ENCODE measurements at places on chromosomes 2 and 18.

DNA sequence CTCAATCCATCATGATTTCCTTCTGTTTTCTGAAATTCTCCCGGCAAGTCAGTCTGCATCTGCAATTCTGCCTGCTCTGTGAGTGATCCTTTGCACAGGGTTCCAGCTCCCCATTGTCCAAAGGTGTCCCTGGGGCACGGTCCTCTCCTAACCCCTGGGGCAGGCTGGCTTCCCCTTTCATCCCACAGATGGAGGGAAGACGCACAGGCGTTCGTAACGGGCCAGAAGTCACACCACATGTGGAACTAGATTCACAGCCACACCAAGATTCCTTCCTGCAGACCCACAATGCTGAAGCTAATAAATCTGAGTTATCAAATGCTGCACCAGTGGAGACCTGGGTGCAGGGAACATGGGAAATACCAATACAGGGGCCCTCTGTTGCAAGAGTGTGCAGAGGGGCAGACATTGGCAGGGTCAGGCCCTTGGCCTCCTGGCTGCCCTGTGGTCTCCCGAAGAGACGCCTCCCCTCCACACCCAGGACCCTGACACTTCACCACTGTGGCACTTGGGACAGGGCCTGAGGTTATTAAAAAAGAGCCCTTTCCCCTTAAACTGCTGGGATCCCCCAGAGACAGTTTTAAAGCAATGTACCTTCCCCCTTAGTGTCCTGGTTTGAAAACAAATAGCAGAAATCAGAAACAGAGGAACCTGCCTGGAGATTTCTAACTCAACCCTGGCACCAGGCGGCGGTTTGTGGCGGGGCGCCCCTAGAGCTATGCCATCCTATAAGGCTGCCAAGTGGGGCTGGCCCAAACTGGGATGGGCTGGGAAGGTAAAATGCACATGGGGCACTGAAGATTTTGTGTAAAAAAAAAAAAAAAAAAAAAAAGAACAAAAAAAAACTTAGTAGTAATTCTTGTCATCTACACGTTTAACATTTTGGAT is 15.4 kb downstream of the ZNF516 start:
- DNase-seq: peak; percentile 66

DNA sequence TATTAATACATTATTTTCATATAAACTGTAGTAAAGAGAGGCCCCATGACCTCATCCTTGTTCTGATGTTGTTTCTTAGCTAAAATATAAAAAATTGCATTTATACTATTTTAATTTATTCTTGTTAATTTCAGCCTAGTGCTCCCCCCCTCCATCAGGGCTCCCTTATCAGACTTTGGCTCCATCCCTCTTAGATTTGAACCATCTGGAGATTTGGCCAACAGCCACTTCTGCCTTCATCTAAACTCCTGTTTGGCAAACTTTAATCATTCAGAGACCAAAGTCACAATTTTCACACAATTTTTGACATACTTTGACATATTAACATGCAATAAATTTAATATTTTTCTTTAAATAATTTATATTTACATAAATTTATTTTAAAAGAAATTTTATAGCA is 569.3 kb downstream of the TDRD15 start:
- DNase-seq: no peak

- peak; percentile 11 for DNase-seq
These were observed 571.1 kb downstream of the TNS1 start for GRCh38 chr2:217431577-217432269.

DNA sequence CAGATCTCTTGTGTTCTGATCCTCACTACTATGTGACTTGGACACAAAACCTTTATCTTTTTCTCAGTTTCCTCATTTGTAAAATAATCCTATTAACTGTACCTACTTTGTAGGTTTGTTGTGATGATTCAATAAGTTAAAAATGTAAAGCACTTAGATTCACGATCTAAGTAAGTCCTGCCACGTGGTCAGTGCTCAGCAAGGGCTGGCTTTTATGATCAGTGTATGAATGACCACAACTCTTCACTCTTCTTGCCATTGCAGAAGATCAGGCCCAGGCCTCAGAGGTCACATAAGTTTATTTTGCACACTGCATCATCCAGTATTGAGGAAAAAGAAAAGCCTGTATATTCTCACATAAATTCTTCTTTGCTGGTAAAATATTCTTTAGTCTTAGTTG is 1192.5 kb upstream of the ACVR2A start:
- no peak for DNase-seq

DNA sequence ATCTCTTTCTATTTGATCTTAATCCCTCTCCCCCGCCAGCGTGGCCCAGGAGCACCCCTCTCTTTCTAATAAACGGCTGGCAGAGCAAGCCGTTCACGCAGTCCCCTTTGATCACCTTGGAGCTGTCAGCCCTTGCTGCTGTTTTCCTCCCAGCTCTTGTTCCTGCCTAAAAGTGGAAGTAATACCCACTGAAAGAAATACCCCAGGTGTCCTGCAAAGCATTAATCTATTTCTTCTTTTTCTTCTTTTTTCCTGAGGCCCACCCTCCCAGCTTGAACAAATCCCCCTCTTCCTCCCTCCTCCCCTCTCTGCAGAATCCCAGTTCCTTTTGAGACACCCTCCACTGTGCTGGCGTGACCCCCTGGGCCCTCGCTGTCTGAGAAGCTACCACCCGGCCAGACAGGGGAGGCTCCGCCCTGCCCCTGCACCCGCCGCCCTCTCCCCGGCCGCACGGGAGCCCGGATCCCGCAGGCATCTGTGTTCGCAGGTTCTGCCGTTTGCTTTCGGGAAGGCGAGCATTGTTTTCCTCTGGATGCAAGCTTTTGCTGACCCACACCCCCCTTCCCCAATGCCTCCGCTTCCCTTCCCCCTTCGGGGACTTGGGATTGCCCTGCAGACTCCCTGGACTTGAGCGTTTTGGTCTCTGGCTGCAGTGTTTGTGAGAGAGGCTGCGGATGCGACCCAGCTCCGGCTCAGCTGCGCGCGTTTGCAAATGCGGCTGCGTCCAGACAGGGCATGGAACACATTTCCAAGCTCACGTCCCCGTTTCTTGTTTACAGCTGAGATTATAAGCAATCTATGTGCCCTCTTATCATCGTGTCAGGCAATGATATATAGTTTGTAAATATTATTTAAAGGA is 631.5 kb downstream of the NYAP2 start:
- DNase-seq: peak; percentile 29

- DNase-seq: no peak
These were observed 88.7 kb upstream of the EFEMP1 start for GRCh38 chr2:56012221-56012765.

DNA sequence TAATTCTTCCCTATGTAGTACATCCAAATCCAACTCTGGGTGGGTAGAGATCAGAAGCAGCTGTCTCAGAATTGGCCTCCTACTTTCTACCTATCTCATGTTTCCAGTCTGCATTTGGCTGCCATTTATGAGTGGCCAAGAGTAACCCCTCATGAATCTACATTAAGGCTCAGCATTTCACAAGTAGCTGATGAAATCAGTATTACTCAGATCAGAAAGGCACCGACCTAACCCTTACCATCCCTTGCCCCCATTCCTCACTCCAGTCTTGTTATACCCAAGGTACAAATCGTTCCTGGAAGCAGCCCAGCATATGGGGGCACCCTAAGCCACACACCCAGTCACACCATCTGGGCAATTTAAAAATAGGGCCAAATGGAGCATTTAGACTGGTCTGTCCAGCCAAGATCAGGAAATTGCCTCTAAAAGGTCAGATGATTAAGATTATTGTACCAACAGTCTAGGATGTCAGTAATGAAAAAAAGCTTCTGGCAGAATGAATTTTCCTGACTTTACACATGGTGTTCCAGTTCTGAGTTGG is 37.1 kb downstream of the CD28 start:
- DNase-seq: no peak

DNA sequence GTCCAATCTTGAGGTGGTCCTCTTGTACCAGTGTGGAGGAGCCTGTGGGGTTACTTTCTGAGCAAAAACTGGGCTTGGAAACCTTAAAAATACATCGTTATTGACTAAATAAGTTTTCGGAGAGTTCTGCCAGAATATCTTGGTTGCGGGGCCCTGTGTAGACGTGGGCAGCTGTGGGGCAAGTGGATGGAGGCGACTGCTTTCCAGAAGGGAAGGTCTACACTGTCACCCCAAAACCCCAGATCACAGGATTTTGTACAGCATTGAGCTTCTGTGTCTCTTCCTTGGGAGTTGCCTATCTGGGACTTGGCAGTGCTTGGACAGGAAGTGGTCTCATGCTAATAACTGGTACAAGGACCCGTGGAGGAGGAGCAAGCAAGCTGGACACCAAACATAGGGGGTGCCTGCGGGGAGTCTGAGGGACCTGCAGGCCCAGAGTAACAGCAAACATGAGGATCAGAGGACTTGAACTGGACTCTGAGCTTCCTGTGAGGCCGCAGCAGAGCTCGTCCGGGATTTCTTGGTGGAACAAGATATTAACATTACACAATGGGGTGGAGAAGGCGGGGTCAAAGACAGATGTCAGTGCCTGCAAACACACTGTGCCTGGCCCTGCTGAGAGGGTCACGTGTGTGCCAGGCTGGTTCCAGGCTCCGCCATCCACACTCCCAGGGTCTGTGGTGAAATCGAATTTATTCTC is 48.0 kb upstream of the CTLA4 start:
- DNase-seq: no peak

DNA sequence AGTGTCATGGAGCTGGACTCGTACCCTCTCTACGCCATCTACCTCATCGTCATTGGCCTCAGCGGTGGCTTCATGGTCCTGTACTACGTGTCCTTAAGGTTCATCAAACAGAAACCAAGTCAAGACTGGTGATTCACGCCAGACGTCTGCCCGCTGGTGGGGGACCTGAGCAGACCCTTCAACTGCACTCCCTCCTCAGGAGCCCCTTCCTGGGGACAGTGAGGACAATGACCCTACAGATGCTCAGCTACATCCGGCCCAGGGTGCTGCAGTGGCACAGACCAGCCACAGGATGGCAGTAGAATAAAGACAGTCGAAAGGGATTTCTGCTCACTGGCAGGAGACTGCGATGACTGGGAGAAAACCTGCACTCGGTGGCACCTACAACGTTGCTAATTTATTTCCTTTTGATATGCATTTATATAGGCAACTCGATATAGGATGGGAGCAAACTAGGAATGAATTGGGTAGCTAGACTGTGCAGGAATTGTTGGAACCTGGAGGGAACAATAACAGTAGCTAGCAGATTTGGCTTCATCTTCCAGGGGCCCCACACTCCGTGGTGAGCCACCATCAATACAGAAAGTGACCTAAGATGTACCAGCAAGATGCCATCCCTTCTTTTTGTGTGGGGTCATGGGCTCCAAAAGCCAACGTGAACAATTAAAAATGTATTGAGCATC is 39.2 kb downstream of the ABCG8 start:
- DNase-seq: peak; percentile 36

All from common myeloid progenitor, CD34-positive (primary cell).